ENCODE measurements at places on chromosomes 5 and 9.

- no peak for DNase-seq
Observed at GRCh38 chr5:45274241-45274640, 421.9 kb downstream of the HCN1 start.

GRCh38 chr5:106784846-106785245, 885.9 kb downstream of the EFNA5 start:
- DNase-seq: no peak

GRCh38 chr9:121399883-121400607, 30.0 kb upstream of the STOM start:
- DNase-seq: no peak

DNA sequence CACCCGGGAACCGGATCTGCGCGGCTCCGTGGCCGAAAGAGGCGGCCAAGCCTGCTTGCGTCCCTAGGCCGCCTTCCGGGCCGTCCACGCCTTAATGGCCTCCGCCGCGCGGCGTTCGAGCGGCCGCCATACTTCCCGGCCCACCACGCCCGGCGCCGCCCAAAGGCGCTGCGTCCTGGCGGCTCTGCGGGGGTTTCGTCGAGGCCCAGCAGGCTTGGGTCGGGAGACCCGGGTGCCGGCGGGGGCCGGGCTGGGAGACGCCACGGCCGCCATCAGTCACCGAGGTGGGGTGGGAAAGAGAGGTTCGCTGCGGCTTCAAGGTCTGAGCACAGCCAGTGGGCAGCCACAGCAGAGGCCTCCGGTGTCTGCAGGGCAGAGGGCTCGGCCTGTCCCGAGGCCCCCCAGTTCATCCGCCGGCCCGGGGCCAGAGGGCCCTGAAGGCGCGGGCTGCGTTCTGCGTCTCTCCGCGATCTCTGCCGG, 545.8 kb upstream of the CDH10 start:
- no peak for DNase-seq

GRCh38 chr5:14676320-14676719, 11.8 kb downstream of the OTULIN start:
- no peak for DNase-seq

- no peak for DNase-seq
Observed at GRCh38 chr9:24602693-24603352, 57.1 kb upstream of the IZUMO3 start.

DNA sequence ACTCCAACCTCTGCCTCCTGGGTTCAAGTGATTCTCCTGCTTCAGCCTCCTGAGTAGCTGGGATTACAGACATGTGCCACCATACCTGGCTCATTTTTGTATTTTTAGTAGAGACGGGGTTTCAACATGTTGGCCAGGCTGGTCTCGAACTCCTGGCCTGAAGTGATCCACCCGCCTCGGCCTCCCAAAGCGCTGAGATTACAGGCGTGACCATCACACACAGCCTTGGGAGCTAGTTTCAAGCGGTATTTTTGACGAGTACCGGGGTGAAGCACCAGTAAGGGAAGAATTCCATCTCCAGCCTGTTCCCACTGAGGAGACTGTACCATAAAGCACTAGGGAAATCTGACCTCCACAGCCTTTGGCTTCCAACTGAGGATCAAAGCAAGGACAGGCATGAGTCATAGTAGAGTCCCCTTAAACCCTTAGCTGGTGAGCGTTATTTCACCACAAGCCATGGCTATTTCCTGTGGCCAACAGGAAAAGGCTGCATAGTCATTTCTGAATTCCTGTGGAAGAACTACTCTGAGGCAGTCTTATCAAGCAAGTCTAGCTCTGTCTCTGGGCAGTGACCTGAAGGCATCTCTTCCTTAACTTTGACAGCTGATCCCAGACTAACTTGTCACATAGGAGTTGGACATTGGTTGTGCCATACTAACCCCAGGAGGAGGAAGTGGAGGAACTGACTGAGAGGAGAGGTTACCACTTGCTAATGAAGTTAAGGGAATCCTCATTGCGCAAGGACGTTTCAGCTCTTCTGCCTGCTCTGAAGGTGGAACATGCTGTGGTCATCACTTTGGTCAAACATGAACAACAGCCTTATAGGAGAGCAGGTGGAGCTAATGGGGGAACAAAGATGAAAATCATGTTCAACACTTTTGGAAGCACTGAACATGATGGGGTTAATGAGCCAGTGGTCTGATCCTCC, 85.8 kb upstream of the DMRT1 start:
- DNase-seq: no peak

DNA sequence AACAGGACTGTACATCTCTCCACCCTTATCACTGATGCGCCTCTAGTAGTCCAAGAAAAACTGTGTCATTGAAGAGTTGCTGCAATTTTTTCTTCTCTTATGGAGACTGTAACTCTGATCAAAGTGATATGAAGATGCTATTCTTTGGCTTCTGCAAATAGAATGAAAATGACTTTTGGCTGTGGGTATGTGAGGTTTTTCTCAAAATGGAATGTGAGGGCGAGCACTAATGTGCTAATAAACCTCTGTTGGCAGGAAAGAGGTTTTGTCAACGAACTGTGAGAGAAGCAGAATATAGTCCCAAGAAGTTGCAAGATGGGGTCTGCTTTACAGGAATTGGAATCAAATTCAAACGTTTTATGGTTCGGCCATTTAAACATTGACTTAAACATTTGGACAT, 252.0 kb upstream of the GAS1 start:
- no peak for DNase-seq

- DNase-seq: no peak
Observed at GRCh38 chr9:70392189-70392588, 22.3 kb downstream of the KLF9 start.

- no peak for DNase-seq
Observed at GRCh38 chr5:133890314-133890713, 78.1 kb downstream of the C5orf15 start.

- DNase-seq: no peak
Observed at GRCh38 chr9:83670381-83670780, 37.4 kb downstream of the UBQLN1 start.

DNA sequence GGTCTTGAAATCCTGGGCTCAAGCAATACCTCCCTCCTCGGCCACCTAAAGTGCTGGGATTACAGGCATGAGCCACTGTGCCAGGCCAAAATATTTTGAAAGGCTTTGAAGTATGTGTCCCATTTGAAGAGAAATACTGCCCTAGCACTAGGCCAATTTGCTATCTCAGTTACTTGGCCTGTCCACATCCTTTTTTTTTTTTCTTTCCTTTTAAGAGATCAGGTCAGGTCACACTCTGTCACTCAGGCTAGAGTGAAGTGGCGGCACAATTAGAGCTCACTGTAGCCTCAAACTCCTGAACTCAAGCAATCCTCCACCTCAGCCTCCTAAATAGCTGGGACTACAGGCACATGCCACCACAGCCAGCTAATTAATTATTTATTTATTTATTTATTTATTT, 84.2 kb downstream of the NR6A1 start:
- DNase-seq: no peak

Data from effector CD8-positive, alpha-beta T cell (primary cell).